Activated CD4-positive, CD25-positive, alpha-beta regulatory T cell treated with anti-CD3 and anti-CD28 coated beads, Interleukin-2, amount 50 U/mL, for 24 hours (primary cell): ENCODE measurements at places on chromosomes 7 and 10.

DNA sequence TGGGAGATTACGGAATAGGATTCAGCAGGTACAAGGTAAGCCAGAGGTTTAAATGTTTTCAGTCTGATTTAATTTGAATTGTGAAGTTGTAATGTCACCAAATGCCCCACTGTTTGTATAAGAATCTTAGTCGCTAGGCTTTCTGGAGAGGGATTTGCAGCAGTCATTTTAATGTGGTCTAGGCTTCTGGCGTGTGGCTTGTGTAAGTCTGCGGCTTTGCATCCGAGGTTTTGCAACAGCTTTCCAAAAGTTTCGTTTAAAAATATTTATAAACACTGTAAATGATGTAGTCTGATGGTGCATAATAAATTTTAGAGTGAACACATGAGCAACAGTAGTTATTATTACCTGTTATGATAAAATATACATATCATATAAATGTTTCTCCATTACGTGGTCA, 26.1 kb upstream of the BHLHA15 start:
- no peak for ATAC-seq

DNA sequence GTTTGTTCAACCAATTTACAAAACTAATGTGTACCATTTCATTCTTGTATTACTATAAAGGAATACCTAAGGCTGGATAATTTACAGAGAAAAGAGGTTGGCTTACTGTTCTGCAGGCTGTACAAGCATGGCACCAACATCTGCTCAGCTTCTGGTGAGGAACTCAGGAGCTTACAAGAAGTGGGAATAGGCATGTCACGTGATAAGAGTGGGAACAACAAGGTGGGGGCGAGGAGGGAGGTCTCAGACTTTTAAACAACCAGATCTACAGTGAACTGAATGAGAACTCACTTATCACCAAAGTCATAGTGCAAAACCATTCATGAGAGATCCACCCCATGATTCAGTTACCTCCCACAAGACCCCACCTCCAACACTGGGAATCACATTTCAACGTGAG, 1178.0 kb downstream of the REEP3 start:
- ATAC-seq = no peak

DNA sequence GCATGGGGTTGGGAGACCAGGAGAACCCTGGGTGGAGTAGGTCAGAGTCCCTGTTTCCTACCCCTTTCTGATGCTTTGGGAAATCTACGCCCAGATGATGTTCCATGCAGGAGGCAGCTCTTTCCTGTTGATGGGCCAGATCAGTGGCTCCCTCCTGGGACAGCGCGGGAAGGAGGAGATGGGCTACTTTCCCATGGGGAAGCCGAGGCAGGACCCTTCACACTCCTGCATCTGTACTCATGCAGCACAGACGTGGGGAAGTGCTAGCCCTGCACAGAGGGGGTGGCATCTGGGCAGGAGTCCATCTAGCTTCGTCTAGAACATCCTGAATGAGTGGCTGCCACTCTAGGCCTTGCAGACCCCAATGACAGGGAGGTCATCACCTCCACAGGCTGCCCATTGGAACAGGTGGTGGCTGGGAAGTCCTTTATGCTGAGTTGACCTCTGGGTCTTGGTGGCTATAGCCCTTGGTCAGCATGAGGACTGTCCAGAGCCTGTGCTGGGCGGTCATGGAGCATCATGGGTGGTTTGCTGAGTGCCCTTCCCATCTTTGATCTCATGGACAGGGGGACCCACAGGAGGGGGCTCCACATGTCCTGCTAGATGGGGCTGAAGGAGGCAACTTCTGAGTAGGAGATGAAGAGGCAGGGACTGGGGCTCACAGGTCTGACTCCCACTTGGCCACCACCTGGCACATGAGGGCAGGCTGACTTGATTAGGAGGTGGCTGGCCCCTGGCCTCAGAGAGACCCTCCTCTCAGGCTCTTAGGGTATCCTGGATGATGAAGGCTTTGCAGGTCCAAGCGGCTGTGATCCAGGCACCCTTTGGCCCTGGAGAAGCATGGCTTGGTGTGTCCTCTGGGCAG, 24.6 kb downstream of the RAMP3 start:
- no peak for ATAC-seq

- ATAC-seq = no peak
Measured at GRCh38 chr7:155283565-155284194, 14.0 kb upstream of the INSIG1 start.

- ATAC-seq = peak; percentile 97
Measured at GRCh38 chr7:130180571-130181262, 24.5 kb downstream of the TMEM209 start.

- ATAC-seq = no peak
Measured at GRCh38 chr7:88969167-88969566, 173.6 kb upstream of the TEX47 start.
